ENCODE measurements at places on chromosomes 1 and 21.

DNA sequence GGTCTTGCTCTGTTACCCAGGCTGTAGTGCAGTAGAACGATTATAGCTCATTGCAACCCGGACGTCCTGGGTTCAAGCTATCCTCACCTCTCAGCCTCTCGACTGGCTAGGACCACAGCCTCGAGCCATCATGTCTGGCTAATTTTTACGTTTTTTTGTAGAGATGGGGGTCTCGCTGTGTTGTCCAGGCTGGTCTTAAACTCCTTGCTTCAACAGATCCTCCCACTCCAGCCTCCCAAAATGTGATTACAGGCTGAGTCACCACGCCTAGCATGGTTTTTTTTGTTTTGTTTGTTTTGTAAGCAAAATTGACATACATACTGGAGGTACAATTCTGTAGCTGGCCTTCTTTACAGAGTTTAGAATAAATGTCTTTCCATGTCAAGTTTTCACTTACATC lies 994 bp upstream of the LAMTOR5 start:
- no peak for DNase-seq

DNA sequence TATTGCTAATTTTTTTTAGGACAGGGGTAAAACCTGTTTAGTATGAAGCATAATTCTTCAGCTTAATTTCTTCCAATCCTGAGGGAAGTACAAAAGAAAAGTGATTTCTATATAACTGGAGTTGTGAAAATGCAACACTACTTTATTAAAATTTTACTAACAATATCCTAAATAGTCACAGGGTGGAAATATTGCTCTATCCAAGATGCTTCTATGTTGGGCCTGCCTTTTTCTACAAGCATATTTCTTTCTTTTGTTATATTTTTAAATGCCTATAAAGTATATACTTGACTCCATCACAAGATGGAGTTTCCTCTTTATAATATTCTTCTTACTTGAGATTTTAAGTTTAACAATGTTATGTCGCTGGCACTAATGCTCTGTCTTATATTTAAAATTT lies 37.9 kb downstream of the DTL start:
- no peak for DNase-seq

DNA sequence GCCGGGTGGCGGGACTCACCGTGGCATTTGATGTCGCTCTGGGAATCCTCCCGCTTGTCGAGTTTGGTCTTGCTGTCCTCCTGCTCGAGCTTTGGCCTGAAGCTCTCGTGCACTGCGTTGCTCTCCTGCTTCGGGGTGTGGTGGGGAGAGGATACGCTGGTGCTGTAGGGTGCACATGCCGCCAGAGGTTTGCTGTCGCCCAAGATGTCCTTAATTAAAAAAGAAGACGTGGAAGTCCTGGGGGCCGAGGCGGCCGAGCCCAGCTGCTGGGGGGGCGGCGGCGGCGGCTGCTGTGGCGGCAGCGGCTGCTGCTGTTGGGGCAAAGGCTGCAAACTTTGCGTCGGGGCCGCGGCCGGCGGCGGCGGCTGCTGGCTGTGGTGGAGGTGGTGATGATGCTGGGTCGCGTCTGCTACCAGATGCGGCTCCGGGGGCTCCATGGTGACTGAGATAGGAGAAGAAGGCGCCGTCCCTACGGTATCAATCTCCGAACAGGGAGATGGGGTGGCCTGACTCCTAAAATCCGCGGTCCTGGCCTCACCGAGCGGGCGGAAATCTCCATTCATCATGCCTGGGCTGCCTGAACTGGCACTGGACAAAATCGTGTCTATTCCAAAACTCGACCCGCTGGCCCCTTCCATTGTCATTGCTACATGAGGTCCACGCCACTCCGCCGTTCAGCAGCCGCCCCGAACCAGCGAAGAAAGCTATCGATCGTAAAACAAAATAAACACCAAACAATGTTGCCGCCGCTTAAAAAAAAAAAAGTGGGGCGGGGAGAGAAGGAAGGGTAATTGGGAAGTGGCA lies at the start of gene BARHL2:
BARHL2 (minus strand) TSS at position 751 of the 804 bp plus-strand sequence; CDS start at position 644, 107 bp downstream.
- peak; percentile 32 for DNase-seq

DNA sequence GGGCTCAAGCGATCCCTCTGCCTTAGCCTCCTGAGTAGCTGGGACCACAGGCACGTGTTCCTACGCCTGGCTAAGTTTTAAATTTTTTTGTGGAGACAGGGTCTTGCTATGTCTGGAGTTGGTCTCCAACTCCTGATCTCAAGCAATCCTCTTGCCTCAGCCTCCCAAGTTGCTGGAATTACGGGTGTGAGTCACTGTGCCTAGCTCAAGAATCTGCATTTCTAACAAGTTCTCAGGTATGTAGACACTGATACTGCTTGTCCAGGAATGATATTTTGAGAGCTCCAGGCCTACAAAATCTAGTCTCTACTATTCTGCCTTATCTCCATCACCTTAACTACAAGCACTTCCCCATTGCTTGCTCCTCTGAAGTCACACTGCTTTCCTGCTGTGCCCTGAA lies 22.3 kb downstream of the ANGPTL7 start:
- DNase-seq = no peak

DNA sequence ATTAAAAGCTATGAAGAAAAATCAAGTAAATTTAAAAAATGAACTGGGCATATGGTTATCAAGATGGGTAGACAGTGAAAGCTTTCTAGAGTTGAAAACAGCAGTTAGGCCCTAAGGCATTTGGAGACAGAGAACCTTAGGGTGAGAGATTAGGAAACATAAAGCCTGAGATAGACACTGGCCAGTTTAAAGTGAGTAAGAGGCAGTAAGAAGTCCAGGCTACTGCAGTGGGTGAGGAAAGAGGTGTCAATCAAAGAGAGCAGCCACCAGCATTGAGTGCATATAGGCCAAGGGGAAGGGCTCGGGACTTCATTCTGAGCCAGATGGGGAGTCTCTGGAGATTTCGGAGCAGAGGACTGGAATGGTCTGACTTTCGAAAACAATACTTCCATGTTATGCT lies 1360.5 kb upstream of the ADGRL4 start:
- DNase-seq = no peak

GRCh38 chr1:30532621-30533020 lies 190.8 kb downstream of the MATN1 start:
- no peak for DNase-seq

DNA sequence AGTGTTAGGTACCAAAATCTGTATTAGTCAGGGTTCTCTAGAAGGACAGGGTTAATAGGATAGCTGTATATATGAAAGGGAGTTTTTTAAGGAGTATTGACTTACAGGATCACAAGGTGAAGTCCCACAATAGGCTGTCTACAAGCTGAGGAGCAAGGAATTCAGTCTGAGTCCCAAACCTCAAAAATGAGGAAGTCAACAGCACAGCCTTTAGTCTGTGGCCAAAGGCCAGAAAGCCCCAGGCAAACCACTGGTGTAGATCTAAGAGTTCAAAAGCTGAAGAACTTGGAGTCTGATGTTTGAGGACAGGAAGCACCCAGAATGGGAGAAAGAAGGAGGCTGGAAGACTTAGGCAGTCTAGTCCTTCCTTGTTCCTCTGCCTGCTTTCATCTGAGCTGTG lies 487.5 kb upstream of the CHRM3 start:
- no peak for DNase-seq

GRCh38 chr1:11645670-11646265 lies 8.5 kb downstream of the FBXO2 start:
- DNase-seq = peak; percentile 78

GRCh38 chr21:35058058-35058457 lies 9.0 kb upstream of the RUNX1 start:
- DNase-seq = no peak

DNA sequence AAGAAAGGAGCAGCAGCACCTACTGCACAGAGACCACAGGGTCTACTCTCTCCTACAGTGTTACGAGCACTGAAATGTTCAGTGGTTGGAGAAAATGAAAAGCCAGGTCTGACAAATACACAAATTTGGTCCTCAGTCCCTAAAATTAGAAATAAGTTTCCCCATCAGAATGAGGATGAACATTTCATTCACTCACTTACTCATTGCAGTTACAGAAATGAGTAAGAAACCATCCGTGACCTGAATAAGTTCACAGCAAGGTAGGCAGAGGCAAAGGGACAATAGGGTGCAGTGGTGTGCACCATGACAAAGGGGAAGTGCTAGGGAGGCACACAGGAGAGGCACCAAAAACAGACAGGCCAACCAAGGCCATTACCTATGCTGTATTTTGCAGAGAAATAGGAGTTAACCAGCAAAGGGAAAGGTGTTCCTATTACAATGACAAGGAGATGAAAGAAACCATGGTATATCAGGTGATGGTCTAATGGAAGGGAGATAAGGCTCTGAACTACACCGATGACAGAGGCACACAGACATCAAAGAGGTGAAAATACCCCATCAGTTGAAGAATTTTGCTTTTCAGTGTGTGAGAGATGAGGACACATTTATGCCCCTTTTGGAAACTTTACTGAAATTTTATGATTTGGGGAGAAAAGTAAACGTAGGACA lies 29.4 kb downstream of the VAV3 start:
- peak; percentile 40 for DNase-seq

DNA sequence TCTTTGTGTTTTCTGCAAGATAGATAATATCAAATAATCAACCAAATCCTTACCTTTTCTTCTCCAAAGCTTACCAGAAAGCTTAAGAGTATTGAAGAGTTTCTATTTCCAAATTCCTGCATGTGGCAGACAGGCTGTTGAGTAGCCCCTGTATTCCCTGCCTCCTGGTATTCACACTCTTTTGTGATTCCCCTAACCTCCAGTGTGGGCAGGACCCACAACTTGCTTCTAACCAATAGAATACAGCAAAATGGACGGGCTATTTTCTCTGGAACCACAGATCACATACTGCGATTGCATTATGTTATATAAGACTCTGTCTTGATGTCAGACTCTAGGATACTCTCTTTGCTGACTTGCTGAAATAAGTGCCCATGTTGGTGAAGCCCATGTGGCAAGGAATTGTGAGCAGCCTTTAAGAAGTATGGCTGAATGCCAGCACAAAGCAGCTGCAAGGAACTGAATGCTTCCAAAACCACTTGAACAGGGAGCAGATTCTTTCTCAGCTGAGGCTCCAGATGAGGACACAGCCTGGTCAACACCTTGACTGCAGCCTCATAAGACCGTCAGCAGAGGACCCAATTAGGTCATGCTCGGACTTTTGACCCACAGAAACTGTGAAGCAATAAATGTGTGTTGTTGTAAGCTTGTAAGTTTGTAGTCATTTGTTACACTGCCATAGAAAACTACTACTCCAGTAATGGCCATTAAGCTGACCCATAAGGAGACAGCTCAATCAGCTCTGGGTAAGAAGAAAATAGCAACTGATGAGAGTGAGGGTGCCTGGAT lies 47.9 kb upstream of the PLXNA2 start:
- DNase-seq = no peak

GRCh38 chr1:22776035-22776613 lies 65.5 kb downstream of the EPHB2 start:
- DNase-seq = no peak

DNA sequence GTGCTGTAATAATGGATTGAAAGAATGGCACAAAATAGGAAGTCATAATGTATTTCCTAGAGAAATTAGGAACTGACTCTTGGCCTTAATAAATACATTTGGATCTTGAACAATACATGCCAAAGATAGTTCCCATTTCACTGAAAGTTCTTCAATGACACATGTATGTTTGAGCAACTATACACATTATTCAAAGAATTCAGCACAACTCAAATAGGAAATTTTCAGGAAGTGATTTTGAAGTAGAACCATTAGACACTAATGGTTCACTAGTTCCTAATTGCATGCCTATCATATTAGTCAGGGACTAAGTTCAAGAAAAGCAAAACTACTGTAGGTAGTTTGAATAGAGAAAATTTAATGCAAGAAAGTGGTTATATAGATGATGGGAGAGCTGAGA lies 404.7 kb downstream of the LMO4 start:
- no peak for DNase-seq

DNA sequence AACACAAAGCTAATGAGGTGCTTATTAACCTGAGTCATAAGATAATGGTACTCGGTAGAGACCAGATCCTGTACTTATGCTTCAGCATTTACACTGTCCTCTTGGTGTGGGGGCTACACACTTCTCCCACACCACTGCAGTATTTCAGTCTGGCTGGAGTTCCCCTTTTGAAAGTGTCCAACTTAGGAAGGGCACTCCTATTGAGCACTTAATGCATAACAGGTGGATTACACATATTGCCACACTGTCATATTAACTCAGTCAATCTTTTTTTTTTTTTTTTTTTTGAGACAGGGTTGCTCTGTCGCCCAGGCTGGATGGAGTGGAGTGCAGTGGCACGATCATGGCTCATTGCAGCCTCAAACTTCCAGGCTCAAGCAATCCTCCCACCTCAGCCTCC lies 1.5 kb downstream of the GPATCH4 start:
- no peak for DNase-seq

DNA sequence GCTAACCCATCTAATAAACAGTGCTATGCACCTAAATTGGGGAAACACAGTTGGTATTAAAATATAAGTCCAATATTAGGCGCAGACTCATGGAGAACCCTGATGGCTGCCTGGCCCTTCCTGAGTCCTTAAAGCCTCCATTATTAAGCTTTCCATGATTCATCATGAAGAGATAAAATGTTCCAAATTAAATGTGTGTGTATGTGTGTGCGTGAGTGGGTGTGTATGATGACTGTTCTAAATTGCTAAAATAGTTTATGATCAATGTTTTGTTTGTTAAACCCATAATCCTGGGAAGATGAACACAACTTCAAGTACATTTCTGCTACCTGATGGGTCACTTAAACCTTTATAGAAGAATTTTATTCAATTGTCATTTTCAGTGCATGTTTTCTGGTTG lies 6.3 kb upstream of the RBBP5 start:
- DNase-seq = no peak

DNA sequence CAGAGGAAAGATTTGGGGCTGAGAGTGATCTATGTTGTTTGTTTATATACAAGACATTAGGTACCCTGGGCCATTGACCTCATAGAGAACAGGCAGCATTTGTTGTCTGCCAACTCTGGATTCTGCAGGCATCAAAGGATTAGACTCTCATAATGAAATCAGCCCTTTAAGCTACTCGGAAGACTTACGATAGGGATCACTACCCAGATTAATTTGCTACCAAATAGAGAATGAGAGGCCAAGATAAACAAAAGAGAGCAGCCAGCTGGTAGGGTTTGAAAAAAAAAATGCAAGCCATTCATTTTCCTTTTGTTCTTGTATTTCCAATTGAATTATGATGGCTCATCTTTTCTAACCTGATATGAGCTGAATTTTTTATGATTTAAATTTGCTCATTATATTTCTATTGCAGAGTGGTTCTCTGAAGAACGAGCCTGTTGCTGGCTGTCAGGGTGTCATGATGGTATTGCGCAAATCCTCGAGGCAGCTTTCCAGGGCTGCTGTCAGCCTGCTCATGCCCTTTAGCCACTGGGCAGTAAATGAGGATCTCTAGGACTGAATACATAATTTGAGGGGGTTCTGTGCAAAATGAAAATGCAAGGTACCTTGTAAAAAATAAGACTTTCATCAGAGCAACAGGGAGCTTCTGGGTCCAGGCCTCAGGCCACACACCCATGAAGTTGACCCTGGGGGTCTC lies 116.4 kb upstream of the KCNJ15 start:
- DNase-seq = no peak

All from GM13977 (cell line).